Stimulated activated CD8-positive, alpha-beta memory T cell treated with anti-CD3 and anti-CD28 coated beads, Interleukin-15, amount 100 ng/mL, for 24 hours (primary cell): ENCODE measurements at places on chromosomes 2 and 18.

- no peak for DNase-seq
Measured at GRCh38 chr2:132793532-132793931, 123.5 kb upstream of the LYPD1 start.

DNA sequence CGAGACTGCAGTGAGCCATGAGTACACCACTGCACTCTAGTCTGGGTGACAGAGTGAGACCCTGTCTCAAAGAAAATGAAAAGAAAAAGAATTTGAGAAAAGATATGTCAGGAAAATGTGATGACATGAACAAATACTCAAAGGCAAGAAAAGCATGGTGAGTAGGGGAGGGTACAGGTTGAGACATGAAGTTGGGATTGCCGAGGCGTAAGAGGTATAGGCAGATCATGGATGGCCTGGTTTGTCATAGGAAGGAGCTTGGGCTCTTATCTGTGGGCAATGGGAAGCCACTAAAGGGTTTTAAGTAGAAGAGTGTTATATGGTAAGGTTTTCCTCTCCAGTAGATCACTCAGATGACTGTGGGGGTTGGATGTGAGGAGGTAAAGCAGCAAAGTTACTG, 32.3 kb downstream of the SPAST start:
- no peak for DNase-seq

DNA sequence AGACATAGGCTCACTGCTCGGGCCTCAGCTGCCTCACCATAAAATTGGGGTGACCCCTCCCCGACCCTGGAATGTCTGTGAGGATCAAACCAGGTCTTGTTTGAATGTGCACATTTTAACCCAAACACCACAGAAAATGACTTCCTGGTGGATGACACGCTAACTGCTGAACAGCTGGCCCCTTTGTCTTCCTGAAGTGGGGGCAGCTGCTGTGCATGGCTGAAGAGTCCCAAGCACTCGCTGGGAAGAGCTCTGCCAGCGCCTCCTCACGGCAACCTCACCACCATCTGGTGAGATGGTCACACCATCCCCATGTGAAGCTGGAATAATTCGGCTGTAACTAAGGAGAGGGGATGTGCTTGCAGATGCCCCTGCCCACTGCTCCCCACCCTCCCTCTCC, 34.0 kb downstream of the AQP12A start:
- no peak for DNase-seq

GRCh38 chr18:6606411-6607085, 123.0 kb upstream of the ARHGAP28 start:
- no peak for DNase-seq

GRCh38 chr2:231263118-231263831, 64.8 kb downstream of the ARMC9 start:
- no peak for DNase-seq

- no peak for DNase-seq
Measured at GRCh38 chr18:79856119-79857007, 58.6 kb downstream of the KCNG2 start.

DNA sequence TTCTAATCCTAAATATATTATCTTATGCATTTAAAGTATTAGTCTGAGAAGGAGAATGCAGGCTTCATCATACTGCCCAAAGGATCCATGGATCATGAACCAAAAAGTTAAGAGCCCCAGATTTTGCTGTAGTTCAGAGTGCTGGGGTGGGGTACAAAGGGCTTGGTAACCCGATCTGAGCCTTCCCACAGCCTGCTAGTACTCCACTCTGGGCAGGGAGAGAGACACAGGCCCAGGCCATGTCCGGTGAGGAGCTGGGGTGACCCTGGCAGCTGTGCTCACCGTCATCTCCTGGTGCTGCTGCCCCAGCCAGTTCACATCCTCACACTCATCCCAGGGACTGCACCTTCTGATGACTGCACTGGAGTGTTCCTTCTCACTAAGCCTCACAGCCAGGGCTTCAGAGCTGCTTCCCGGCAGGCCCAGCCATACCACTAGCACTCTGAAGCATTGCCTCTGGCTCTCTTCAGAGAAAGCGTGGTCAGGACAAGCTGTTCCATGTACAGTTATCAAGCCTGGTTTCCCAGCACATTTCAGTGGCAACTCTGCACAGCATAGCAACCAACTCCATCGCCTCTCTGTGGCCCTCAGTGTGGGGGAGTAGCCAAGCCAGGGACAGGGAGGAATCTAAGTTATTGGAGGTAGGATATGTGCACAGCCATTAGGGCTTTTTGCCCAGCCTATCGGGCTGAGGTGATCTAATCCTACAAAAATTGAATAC, 189.0 kb upstream of the CTAGE1 start:
- no peak for DNase-seq

- DNase-seq = no peak
Measured at GRCh38 chr18:74234326-74235171, 57.2 kb downstream of the CYB5A start.

DNA sequence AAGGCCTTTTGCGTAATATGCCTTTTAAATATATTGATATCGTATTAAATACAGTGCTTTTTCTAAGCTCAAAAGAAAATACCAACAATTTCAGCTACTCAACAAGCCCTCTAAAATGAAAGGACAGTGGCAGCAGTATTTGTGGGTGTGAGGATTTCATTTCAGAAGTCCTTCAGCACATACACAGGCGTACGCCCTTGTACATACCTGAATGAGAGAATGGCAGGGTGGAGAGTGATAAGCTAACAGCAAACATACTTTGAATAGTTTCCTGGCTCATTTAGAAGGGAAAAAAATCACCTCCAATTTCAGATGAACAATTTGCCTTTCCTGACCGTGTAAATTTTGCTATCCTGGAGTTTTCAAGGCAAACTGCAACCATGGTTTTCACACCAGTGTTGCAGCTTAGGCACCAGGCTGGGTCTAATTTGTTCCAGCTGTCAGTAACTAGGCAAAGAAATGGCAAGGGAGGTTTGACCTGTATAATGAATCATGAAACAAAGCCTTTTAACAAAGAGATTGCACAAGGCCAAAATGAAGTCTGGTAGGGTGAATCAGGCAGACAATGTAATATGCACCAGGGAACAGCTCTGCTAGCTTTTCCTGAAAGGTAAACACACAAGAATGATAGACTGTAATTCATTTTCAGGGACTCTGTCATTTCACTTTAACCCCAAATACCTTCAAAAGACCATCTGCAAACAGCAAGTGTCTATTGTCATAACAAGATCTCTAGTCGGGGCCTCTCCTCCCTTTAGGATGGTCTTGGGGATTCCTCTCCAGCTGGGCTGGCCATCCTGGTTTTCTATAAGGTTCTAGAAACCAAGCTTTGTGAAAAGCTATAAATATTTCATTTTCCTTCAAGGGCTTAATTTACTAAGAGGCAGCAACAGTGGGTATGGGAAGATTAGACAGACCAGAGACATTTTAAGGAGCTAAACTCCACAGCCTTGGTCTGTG, 11.5 kb downstream of the ANKRD29 start:
- DNase-seq = no peak

GRCh38 chr2:100321866-100322820, at the start of gene LONRF2:
TSS of gene LONRF2 (minus strand) at chr2:100322501. CDS start at chr2:100322093, 408 bp downstream.
- DNase-seq = no peak

DNA sequence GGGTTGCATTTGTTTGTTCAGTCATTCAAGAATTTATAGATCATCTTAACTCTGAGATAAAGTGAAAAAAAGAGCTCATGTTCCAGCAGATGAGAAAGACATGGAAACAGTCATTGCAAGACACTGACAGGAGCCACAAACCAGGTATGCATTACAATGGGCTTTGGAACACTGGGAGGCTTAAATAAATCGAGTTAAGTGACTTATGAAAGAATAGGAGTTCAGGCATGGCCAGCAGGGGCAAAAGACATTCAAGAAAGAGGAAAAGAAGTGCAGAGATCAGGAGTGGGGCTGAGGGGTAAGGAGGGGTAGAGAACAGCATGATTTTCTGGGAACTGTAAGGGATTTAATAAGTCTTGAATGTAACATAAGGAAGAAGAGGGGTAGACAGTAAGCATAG, 121.2 kb upstream of the EPC2 start:
- DNase-seq = no peak

DNA sequence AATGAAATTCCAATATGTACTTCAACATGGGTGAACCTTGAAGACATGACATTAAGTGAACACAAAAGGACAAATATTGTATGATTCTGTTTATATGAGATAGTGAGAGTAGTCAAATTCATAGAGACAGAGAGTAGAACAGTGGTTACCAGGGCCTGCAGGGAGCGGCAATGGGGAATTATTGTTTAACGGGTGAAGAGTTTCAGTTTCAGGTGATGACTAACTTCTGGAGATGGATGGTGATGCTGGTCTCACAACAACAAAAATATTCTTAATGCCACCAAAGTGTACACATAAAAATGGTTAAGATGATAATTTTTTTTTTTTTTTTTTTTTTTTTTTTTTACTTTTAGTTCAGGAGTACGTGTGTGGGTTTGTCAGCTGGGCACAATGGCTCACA, 109.4 kb upstream of the TMEM200C start:
- DNase-seq = no peak

DNA sequence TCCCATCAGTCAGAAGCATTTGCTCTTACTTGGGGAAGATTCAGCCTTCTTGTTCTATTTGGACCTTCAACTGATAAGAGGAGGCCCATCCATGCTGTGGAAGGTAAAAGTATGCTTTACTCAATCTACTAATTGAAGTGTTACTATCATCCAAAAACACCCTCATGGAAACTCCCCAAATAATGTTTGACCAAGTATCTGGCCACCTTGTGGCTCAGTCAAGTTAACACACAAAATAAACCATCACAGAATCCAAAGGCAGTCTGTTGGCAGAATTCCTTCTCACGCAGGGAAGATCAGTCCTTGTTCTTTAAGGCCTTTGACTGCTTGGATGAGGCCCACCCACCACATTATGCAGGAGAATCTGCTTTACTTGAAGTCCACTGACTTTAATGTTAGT, 531.2 kb upstream of the SMIM21 start:
- DNase-seq = no peak
